ENCODE measurements at places on chromosomes 11 and 22.

- DNase-seq: no peak
Measured at GRCh38 chr11:65925397-65925796, 6.2 kb downstream of the DRAP1 start.

DNA sequence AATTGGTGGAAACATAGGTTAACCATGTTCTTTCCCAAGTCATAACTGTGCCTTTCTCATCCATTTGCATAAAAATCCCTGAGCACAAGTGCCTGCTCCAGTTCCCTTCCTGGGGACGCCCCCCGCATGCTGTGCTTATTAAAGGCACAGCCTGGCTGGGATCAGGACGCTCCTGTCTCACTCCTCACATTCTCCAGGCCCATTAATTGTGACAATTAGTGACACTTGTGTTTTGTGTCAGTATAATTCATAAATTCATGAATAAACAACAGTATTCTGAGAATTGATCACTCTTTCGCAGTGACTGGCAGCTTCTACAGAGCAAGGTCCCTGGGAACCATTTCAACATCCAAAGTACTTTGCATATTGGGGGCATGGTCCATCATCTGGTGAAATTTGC, 1354.4 kb downstream of the TBC1D22A start:
- DNase-seq: no peak

GRCh38 chr11:16613512-16614381, 124.7 kb upstream of the C11orf58 start:
- DNase-seq: no peak

- DNase-seq: no peak
Measured at GRCh38 chr22:49372530-49373288, 455.0 kb downstream of the BRD1 start.

- no peak for DNase-seq
Measured at GRCh38 chr11:9138133-9138453, 46.7 kb upstream of the SCUBE2 start.

DNA sequence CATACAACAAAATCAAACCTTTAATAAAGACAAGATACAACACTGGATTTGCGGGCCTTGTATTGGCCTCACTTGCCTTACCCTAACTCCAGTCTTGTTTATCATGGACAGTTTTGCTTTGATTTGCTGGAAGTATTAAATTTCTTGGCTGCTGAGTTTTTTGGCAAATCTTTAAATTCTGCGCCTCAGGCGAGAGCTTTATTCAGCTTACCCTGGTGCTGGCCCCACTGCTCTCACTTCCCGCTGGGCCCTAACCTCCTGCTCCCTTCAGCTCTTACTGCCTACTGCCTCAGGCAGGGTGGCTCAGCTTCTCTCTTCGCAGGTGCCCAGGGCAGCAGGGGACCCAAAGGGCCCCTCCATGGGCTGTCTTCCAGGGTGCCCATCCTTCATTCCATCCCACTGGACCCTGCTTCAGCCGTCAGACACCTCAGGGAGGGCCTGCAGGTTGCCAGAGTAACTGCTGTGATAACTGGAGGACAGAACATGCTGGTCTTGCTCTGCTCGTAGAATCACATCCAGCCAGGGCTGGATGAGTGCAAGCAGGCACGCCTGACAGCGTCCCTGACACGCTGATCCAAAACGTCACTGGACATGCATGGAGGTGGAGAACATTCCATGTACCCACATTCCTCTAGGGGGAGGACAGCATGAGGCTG, 45.7 kb upstream of the TUB start:
- no peak for DNase-seq

DNA sequence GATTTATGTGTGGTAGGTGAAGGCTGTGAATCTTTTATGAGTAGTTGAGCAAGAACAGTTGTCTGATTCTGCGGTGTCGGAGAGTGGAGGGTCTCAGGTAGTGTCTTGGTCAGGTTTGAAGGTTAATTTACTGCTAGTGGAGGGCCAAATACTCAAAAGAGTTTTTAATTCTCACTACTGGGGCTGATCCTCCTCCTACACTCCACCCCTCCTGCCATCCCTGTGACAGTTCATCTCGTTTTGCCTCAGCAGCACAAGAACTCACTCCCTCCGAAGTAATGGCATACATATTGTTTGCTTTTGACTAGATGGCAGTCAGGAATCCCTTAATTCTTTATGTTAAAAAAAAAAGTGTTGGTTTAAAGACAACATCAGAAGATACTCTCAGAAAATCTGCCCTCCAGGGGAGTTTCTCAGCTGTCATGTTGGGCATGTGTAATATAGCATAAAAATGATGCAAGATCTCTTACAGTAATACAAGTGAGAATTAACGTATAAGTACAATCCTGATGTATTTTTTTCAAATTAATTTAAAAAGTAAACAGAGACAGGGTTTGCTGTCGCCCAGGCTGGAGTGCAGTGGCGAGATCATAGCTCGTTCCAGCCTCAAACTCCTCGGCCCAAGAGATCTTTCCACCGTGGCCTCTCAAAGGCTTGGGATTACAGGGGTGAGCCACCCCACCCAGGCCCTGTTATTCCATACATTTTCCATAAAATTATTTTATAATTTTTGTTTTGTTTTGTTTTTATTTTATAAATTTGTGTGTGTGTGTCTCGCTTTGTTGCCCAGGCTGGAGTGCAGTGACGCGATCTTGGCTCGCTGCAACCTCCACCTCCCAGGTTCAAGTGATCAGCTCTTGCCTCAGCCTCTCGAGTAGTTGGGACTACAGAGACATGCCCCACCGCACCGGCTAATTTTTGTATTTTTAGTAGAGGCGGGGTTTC, 1.3 kb downstream of the FAR1 start:
- no peak for DNase-seq

DNA sequence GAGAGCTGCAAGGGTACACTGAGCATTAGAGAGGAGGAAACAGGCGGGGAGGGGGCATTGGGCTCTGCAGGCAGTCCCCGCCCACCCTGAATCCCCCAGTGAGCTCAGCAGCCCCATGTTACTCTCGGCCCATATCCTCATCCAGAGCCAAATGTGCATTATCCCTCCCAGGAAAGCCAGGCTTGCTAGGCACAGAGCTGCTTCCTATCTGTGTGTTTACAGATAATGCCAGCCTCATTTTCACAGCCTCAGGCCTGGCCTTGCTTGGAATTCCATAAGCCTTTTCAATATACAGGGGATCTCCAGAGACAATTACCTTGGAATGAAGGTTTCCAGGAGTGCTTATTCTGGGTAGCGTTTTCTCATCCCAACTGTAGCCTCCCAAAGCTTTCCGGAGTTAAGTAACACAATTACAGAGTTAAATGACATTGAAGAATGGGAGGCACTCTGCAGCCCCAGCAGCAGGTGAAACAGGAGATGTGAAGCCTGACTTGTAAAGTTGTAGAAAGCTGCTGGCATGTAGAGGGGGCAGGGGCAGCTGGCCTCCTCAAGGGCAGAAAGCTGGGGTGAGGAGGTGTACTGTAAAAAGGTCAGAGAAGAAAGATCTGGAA, 91.5 kb upstream of the TBCEL start:
- DNase-seq: no peak

DNA sequence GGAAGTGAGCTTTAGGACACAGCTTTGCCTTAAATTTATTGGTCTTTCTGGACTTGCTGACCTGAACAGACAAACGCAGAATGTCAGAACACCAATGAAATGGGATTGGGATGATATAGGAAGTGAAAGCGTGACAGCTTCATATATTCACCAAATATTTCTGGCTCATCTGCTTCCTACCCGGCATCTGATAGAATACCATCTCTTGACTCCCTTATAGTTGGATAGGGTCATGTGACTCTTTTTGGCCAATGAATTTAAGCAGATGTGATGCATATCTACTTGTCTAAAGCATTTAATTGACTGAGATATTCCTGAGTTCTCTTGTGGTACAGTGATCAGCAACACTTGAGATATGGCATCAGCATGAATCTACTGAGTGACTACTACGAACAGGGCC, 2.5 kb upstream of the CAPRIN1 start:
- DNase-seq: no peak

DNA sequence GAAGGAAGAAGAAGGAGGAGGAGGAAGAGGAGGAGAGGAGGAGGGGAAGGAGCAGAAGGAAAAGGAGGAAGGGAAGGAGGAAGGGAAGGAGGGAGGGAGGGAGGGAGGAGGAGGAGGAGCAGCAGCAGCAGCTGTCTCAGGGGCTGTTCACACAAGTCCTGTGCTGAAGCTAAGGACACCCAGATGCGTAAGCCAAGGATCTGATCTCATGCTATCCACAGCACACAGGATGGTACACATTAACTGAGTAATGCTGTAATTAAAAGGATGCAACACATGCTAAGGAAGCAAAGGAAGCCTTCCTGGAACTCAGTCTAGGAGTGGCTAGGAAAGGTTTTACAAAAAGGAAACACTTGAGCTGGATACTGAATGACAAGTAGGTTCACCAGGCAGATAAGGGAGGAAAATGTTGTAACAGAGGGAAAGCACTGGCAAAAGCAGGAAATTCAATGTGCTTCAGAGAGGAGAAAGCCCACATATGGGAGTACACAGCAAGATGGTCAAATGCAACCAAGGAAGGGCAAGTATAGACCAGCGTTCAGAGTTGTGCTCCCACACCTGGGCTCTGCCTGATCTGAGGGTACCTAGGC, 32.0 kb downstream of the TRIM66 start:
- DNase-seq: no peak

DNA sequence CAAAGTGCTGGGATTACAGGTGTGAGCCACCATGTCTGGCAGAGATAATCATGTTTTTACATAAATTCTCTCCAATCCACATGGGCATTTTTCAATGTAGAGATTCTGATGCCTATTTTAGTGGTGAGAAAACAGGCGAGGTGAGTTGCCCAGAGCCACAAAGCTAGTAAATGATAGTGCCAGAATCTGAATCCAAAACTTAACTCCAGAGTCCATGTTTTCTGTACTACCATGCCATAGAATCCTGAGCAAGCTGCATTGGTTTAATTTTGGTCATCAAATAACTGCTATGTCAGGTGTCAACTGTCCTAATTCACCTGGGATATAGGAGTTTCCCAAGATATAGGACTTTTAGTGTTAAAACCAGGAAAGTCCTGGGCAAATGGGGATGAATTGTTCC, 13.6 kb downstream of the NEFH start:
- no peak for DNase-seq

DNA sequence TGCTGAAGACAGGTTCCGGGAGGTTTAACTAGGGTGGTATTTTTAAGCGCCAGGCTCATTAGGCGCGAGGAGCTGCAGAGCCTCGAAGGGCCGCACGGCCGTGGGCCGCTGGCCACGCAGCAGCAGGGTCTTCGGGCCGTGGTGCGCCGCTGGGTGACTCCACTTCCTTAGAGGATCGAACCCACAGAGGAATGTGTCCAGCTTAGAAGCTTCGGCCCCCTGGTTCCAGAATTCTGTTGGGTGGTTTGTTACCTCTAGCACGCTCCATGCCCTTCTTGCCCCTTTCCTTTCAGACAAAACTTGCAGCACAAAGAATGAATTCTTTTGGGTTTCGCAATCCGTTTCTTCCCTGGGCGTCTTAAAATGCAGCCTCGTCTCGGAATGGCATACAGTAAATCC, 773 bp upstream of the PATL1 start:
- DNase-seq: no peak

DNA sequence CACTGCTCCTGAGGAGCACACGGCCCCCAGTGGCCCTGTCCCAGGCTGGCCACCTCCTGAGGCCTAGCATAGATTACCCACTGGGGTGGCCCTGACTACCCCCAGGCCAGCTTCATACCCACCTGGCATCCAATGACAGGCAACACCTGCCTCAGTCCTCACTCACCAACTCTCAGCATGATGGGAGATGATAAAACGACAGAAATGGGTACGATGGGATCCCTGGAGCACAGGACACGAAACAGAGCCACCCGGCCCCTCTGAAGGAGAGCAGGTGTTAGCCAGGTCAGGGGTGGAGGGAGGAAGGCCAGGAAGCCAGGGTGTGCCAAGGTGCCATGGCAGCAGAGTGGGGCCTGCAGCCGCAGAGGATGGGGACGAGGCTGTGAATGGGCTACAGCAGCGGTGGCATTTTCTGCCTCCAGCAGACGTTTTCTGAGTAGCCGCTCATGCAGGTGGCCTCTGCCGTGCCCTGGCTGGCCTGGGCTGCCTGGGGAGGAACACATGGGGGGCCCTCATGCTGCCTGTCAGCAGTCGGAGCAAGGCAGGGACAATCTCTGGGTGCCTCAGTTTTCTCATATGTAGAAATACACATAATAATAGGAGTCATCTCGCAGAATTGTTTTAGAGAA, 50.2 kb upstream of the FGF3 start:
- DNase-seq: no peak

GRCh38 chr11:79390477-79390876, 50.4 kb downstream of the TENM4 start:
- DNase-seq: no peak

DNA sequence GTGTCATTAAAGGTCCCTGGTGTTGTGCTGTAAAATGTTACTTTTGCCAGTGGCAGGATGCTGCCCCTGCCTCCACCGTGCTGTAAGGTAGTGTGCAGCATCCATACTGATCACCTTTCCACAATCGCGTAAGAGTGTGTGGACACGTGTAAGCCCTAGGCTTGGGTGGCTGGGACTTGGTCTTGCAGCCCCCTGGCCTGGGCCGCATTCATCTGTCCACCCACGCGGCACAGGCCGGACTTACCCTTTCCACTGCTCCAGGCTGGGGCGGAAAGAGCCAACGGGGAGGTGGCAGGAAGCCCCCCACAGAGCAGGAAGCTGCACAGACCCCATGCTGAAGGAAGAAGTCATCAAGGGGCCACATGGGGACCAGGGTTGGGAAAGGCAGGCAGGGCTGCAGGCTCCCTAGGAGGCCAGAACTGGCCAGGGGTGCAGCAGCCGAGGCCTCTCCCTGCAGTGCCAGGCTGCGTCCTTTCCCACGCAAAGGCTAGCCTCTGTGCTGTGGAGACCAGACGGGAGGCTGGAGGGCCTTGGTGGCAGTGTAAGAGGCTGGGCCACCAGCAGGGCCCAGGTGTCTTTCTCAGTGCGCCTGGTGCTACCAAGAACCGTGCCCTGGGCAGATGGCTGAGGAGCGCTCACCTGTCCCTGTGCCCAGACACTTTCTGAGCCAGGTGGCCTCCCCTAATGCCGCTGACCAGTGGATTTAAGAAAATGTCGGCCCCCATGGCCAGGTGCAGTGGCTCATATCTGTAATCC, 11.7 kb upstream of the TMEM191C start:
- no peak for DNase-seq

- no peak for DNase-seq
Measured at GRCh38 chr11:36156161-36156816, 132.9 kb downstream of the COMMD9 start.

DNA sequence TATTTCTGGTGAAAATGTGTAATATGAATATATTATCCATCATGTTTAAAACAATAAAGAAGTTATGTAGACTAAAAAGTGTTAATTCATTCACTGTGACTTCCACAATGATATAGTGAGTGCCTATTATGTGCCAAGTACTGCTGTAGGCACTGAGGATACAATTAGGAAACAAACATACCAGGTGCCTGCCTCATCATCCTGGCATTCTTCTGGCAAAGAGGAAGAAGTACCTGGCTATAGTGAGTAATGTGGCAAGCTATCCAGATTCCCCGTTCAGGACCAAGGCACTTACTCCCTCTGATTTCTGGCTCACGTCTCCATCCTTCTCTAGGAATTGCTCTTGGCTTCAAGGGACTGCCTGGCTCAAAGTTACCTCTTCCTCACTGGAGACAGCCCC, 77.5 kb upstream of the CLMP start:
- DNase-seq: no peak
